Activated T-helper 2 cell treated with anti-CD3 and anti-CD28 coated beads, Interferon-gamma antibody, Interleukin-2, Interleukin-4, amounts not matched to agents 10 μg/mL and 5 μg/mL and 100 μg/mL, durations not matched to agents 14 hours and 24 hours and 36 hours (primary cell): ENCODE measurements at places on chromosomes 6 and 20. TPM values are rescaled to one million over a fixed set of nuclear protein-coding genes. Genes with fewer than 3 reads are reported as not detected.

The CST4 gene
- total RNA-seq = not detected in 2 replicates

The FNDC1 gene
- total RNA-seq = 0.05 TPM in 1 of 2 replicates, not detected in the other

GRCh38 chr20:61297986-61298385 lies 45.9 kb downstream of the CDH4 start:
- no peaks in the 10 kb centered on the region for H3K4me1 ChIP-seq
- no peak for DNase-seq
- H3K27ac ChIP-seq = no peak overlapping the region
- no peaks in the 10 kb centered on the region for H3K27me3 ChIP-seq
- H3K4me3 ChIP-seq = no peak overlapping the region

GRCh38 chr20:19275630-19276071 lies 63.2 kb downstream of the SLC24A3 start:
- H3K4me3 ChIP-seq = no peak overlapping the region
- no peaks in the 10 kb centered on the region for H3K27me3 ChIP-seq
- no peaks in the 10 kb centered on the region for H3K36me3 ChIP-seq
- no peaks in the 10 kb centered on the region for H3K4me1 ChIP-seq

GRCh38 chr6:51983564-51983963 lies 103.8 kb downstream of the PKHD1 start:
- H3K27ac ChIP-seq = no peak overlapping the region
- no peaks in the 10 kb centered on the region for H3K27me3 ChIP-seq
- H3K36me3 ChIP-seq = no peaks in the 10 kb centered on the region
- no peak overlapping the region for H3K4me3 ChIP-seq

DNA sequence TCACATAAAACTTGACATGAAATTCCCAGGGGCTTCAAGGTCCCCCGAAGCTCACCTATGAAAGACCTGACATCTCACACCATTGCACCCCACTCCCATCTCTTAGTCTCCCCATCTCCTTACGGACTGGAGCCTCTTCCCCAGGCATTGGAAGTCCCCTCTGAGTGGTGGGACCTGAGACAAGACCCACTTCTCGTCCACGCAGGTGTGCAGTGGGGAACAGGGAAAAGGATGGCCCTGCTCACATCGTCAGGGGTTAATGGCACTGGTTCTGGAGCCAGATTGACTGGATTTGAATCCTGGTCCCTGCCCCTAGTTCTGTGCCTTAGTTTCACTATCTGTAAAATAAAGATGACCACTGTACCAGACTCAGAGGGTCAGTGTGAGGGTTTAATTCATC lies 15.5 kb downstream of the ADGRF1 start:
- no peak for DNase-seq
- H3K4me3 ChIP-seq = no peak overlapping the region
- H3K27ac ChIP-seq = no peak overlapping the region
- no peaks in the 10 kb centered on the region for H3K36me3 ChIP-seq

GRCh38 chr6:15472621-15473020 lies 190.2 kb downstream of the DTNBP1 start:
- no peak for DNase-seq
- no peaks in the 10 kb centered on the region for H3K27me3 ChIP-seq
- no peak overlapping the region for H3K27ac ChIP-seq
- H3K36me3 ChIP-seq = peaks cover 58% of the 10 kb centered on the region

DNA sequence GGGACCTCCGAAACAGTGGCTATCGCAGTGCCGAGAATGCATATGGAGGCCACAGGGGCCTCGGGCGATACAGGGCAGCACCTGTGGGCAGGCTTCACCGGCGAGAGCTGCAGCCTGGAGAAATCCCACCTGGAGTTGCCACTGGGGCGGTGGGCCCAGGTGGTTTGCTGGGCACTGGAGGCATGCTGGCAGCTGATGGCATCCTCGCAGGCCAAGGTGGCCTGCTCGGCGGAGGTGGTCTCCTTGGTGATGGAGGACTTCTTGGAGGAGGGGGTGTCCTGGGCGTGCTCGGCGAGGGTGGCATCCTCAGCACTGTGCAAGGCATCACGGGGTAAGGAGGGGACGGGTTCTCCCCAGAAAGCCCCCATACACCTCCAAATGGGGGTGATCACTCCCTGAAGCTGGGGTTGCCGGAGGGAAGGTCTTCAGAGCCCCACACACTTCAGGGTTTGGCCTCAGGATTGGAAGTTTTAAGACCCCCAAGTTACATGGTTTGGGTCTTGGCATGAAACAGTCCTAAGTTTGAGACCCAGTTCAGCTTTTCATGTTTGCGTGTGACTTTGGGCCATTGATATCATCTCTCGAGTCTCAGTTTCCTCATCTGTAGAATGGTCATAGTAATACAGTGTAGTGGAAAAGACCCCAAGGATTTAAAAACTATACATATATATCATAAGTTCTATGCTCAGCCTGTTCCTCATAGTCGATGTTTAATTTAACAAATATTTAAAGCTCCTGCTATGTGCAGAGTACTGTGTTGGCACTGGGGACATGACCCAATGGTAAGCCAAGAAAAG lies 4.3 kb downstream of the BPIFB4 start:
- no peak overlapping the region for H3K27ac ChIP-seq
- no peak for DNase-seq
- H3K4me1 ChIP-seq = no peaks in the 10 kb centered on the region
- no peaks in the 10 kb centered on the region for H3K36me3 ChIP-seq
- H3K27me3 ChIP-seq = peaks cover 6% of the 10 kb centered on the region

GRCh38 chr6:113927001-113927400 lies 43.9 kb downstream of the HDAC2 start:
- no peak overlapping the region for H3K27ac ChIP-seq
- DNase-seq = no peak

DNA sequence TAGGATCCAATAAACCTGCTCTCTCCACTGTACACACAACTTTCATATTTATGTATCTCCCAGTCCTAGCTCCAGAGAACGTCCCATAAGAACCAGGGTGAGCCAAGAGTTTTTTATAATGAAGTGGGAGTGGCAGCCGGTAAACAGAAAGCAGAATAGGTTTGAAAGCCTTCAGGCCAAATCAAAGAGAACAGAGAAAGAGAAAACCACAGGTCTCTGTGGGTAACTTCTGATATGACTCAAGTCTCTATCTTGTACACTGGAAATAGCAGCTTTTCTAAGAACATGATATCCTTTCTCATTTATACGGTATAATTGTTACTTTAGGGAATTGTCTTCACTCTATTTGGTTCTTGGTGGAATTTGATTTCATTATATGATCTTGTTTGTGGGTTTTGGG lies 273.6 kb downstream of the PACRG start:
- no peak overlapping the region for H3K27ac ChIP-seq
- H3K4me1 ChIP-seq = peaks cover 1% of the 10 kb centered on the region
- DNase-seq = no peak
- no peak overlapping the region for H3K4me3 ChIP-seq
- H3K27me3 ChIP-seq = no peaks in the 10 kb centered on the region
- no peaks in the 10 kb centered on the region for H3K36me3 ChIP-seq

DNA sequence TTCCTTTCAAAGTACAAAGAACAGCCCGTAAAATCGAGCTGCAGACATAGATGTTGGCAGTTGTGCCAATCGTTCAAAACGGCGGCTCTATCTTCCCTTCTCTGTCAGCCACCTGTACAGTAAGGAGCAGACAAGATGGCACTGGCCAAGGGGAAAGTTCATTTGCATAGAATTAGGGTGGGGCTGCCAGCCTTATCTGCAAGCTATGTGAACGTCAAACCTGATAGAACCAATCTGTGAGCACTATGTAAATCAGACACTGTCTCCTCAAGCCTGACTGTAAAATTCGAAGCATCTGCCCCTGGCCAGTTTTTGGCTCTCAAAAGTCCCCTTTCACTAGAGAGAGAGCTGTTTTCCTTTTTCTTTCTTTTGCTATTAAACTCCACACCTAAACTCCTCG lies 374.5 kb downstream of the EPM2A start:
- no peak overlapping the region for H3K27ac ChIP-seq
- no peak for DNase-seq
- H3K4me1 ChIP-seq = no peaks in the 10 kb centered on the region
- H3K36me3 ChIP-seq = no peaks in the 10 kb centered on the region
- no peak overlapping the region for H3K4me3 ChIP-seq
